ENCODE measurements at places on chromosomes 7 and 10.
A peak's percentile ranks its signal among the peaks of the same experiment; 100 is the strongest.

DNA sequence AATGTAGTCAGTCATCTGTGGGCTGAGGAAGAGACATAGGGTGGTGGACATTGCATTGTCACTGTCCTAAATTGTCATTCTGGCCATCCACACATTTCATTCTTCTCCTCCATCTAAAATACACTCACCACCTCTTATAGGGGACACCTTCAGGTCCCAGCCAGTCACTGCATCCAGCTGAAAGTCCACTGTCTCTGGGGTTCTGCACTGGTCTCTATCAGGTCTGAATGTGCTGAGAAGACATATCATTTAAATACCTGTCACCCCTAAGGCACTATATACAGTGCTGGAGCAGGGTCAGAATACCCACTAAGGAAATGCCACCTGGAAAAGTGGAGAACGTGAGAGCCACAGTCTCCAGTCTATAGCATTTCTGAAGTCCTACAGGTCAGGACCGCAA lies 29.6 kb downstream of the SH2D4B start:
- no peak for DNase-seq

GRCh38 chr7:100486753-100487446 lies 3.2 kb downstream of the NYAP1 start:
- DNase-seq: no peak

DNA sequence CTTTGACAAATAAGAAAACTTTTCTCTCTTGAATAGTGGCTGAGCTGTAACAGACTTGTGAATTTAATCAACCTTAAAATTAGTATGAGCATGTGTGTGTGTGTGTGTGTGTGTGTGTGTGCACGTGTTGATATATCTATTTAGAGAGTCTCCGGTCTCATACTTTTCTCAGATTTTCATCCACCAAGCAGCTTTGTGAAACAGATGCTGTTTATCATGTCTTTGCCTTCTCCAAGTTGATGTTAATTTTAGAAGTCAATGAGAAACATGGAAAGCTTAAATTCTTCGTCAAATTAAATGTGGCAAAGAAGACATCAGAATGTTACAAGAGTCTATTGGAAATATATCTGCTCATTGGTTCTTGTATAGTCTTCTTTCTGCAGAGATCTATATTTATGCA lies 839.2 kb upstream of the CELF2 start:
- DNase-seq: no peak

GRCh38 chr10:74824900-74825370 lies 1.5 kb upstream of the KAT6B start:
- DNase-seq: no peak

DNA sequence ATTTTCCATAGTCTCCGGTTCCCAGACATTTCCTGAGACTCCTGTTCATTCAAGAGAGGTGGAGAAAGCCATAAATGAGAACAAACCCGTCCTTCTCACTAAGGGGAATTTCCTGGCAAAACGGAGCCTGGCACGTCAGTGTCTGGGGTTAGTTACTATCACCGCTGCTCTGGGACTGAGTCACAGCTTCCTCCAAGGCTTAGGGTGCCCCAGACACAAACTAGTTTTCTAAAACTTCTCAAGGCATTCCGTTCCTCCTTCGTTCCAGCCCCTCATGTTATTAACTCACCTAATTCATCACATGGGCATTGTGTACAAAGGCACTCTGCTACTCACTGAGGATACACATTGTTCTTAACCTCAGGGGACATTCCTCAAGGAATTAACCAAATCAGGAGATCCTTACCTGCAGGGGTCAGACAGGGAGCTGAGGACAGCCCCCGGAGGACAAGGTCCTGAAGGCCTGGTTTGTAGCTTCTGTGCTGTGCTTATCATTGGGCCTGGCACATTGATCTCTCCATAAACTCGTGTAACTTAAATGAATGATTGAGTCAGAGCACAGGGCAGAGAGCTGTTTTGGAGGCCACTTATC lies 103.0 kb upstream of the KLF6 start:
- DNase-seq: no peak

GRCh38 chr7:105876964-105877601 lies 684 bp upstream of the ATXN7L1 start:
- no peak for DNase-seq

DNA sequence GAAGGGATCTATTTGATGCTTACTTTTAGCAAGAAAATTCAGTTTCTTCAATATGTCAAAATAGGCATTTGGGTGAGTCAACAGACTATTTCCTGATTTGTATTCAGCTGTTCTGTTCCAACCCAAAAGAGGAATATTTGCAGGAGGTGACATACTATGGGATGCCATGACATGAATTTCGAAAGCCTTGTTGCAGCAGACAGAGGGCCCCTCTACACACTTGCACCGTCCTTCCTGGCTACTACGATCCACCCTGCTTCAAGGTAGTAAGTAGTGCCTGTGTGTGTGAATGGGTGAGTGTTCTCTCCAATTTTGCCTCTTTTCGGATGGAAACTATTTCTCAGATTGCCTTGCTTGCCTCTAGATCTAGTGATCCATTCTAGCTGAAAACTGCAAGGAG lies 413.0 kb upstream of the ADARB2 start:
- no peak for DNase-seq

- no peak for DNase-seq
Observed at GRCh38 chr7:53119514-53119941, 84.1 kb downstream of the POM121L12 start.

- no peak for DNase-seq
Observed at GRCh38 chr10:99941942-99942820, 67.6 kb downstream of the DNMBP start.

DNA sequence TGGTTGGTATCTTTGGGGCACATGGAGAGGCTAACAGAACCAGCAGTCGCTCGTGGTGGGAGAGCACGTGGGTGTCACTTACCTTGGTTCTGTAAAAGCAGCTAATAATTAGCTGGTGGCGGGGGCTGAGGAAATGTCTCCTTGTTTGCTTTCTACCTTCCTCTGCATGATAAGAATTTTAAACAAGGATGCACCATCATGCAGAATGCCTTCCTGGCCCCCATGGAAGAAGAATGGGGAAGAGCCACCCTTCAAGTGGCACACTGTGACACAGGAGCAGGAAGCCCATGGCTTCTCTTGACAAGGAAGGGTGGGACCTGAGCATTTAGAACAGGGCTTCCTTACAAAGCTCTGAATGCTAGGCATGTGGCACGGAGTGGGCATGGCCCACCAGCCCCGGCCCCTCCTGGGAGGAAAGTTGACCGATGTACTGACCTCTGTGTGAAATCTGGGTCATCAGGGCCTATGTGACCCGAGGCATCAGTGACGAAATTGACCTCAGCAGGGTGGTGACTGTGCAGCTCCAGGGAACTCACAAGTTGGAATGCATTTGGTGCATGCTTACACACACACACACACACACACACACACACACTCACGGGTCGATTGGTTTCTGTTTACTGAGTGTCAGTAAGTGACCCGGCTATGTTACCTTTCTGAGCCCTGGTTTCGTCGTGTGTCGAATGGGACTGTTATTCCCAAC lies 116.9 kb upstream of the ANLN start:
- DNase-seq: no peak

GRCh38 chr7:479115-479947 lies 40.3 kb downstream of the PDGFA start:
- DNase-seq: no peak

- no peak for DNase-seq
Observed at GRCh38 chr10:59829024-59829423, 75.8 kb upstream of the MRLN start.

- no peak for DNase-seq
Observed at GRCh38 chr7:91212582-91212981, 51.7 kb upstream of the FZD1 start.

- DNase-seq: no peak
Observed at GRCh38 chr7:135950972-135951371, 26.2 kb downstream of the MTPN start.

DNA sequence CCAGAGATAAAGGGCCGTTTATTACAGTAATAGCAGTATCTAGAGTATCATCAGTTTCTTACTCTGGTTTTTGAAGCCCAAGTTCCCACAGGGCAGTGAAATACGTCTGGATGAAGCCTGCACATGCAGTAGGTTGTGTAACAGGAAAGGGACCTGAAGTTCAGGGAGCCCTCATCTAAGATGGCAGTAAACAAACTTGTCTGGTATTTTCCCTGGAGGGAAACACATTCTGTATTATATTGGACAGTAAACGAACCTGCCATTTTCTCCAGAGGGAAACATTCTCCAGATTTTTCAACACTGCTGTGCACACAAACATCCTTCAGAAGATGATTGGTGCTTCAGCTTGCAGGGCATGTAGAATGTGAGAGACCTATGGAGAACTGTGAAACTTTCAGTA lies 189.9 kb downstream of the TFEC start:
- DNase-seq: no peak

DNA sequence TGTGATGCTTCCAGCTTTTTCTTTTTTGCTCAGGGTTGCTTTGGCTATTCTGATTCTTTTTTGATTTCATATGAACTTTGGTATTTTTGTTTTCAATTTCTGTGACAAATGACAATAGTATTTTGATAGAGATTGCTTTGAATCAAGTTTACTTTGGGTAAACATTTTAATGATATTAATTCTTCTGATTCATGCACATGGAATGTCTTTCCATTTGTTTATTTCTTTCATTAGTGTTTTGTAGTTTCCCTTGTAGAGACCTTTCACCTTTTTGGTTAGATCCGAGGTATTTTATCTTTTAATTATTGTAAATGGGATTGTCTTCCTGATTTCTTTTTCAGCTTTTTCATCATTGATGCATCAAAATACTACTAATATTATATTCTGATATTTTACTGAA lies 93.2 kb downstream of the LANCL2 start:
- no peak for DNase-seq

- no peak for DNase-seq
Observed at GRCh38 chr7:68547181-68547580, 1051.1 kb upstream of the AUTS2 start.

DNA sequence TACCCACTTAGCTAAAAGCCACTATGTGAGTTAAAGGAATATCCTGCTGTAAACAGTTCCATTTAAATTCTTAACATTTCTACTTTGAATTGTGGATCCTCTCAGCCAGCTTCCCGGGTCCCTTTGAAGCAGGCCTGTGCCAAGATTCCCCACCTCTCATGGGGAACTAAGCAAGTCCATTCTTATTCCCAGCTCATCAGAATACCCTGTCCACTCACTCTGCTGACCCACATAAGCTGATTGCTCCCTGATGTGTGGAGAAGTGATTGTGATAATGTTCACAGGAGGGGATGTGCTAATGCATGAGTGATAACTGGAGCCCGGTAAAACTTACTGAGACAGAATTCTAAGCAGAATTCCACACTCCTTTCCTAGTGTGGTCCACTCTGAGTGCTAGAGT lies 709.7 kb downstream of the CNTNAP2 start:
- DNase-seq: no peak

DNA sequence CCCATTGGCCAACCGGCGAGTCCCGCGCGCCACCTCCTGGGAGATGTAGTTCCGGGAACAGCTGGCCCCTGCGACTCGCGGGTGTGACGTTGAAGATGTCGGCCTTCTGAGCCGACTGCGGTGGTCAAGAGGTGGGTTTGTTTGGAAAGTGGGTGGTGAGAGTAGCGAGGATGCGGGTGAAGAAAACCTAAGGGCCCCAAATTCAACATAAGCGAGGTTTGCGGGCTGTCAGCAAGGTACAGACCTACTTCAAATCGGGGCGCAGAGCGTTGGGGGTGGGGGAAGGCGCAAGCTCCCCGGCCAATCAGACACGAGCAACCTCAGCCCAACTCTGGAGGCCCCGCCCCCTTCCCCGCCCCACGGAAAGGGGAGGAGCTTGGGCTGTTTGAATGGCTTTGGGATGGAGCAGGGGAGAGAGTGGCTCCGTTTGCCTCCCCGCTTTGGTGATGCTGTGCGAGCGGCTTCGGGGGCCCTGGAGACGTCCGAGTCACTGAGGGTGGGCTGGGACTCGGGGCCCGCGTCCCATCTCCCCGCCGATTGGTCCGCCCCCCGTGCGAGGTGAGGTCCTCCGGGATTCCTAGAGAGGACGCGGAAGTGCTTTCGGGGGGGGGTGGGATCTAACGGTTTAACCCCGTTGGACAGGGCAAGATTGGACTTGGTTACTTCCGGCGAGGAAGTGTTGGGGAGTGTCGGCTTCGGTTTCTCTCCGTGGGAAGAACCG lies at the start of gene ZKSCAN5:
Gene ZKSCAN5, plus strand, starts transcription at position 60 of the 721 bp plus-strand sequence. CDS start 1,383 bp downstream, outside the sequence.
- DNase-seq: peak; percentile 92

DNA sequence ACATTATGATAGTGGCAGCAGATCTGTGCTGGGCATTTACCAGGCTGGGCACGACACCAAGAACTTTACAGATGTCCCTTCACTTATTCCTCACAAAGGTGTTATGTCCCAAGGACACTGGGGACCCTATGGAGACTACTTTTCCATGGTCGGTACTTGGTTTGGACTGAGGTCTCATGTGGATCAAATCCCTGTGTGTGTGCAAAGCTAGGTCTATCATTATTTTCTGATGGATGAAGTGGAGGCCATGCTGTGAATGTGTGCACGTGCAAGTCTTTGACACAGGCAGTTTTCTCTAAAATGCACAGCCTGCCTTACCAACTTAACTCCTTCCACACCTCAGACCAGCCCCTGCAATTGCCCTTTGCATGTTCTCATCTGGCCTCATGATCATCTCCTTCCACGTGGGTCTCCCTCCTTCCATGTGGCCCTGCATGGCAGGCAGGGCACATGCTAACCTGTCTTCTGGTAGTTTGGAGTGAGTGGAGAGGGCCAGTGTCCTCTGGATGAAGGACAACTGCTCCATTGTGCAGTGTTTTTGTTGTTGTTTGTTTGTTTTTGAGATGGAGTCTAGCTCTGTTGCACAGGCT lies 16.0 kb upstream of the ZNF273 start:
- DNase-seq: no peak

DNA sequence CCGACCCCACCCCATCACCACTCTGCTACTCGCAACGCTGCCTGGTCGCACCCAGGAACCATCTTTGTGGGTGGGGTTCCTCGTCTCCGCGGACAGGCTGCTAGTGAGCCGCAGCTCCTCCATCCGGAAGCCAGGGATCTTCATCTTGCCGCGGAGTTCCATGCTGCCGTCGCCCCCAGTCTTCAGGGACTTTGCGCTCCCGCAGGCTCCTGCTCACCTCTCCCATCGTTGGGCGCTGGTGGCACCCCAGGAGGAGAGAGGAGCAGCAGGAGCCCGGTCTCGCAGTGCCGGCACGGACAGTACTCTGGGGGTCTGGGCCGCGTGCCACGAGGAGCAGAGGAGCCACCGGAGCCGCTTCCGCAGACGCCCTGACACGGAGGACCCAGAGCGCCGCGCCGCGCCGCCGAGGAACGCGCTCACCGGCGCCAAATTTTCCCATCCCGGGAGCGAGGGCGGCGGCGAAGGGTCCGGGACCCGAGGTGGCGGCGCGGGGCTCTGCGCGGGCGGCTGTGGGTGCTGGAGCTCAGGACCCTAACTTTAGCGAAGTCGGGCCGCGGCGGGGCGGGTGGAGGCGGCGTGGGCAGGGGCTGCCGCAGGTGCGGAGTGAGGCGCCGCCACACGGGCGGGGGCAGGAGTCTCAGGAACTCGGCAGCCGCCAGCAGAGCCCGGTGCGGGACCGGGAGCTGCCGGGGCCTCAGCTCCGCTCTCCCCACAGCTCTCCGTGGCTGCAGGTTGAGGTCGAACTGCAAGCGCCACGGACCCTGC lies 750.1 kb upstream of the SORCS1 start:
- no peak for DNase-seq

- no peak for DNase-seq
Observed at GRCh38 chr10:60270426-60270825, 119.2 kb downstream of the ANK3 start.
